ENCODE measurements at places on chromosomes 4 and X.

DNA sequence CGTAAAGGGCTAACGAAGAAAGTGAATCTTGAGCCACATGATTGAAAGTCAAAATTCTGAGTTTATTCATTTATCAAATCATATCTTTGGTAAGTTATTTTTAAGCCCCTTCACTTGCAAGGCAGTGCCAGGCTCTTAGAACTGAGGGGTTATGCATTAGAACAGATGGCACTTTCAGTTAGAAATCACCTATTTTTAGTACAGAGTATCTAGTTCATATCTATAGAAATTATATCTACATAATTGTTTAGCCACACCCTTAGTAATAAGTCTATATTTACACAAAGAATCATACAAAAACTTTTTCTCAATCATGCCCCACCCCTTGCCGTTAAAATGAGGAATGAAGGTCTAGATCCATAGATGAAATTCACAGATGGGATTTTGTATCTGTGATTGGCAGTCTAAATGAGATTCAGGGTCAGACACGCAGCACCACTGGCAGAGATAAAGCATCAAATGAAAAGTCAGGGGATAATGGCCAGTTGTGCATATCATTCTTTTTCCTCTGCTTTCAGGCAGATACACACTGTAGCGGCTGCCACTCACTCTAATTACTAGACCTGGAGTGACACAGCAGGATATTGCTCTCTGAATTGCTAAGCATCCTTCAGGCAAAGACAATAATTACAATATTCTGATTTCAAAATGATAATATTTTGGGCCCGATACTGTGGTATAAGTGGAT lies 440.5 kb downstream of the MAPK10 start:
- no peak for DNase-seq

- no peak for DNase-seq
Observed at GRCh38 chr4:113725963-113726362, 35.6 kb downstream of the CAMK2D start.

- DNase-seq, result no peak
Observed at GRCh38 chr4:109012286-109012880, 249.5 kb upstream of the ETNPPL start.

GRCh38 chr4:97994765-97995465 lies 148.4 kb downstream of the STPG2 start:
- no peak for DNase-seq

GRCh38 chr4:121484633-121485032 lies 103.8 kb upstream of the QRFPR start:
- no peak for DNase-seq

- DNase-seq, result no peak
Observed at GRCh38 chr4:113645771-113646441, 115.6 kb downstream of the CAMK2D start.

DNA sequence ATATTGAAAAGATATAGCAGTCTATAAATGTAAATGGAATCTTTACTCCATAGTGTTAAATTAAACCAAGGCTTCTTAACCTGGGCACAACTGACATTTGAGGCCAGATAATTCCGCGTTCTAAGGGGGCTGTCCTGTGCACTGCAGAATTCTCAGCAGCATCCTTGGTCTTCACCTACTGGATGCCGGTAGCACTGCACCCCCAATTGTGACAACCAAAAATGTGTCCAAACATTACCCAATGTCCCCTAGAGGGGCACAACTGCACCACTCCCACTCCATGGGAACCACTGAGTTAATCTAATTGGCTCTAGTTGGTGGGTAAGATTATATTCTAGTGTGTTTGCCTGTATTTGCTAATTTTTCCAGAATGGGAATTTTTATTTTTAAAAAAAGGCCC lies 16.6 kb downstream of the AP1S2 start:
- DNase-seq, result no peak
